ENCODE measurements at places on chromosomes 13 and 19. TPM values are rescaled to one million over a fixed set of nuclear protein-coding genes. Genes with fewer than 3 reads are reported as not detected.
A peak's percentile ranks its signal among the peaks of the same experiment; 100 is the strongest.

ALKBH7 gene
- total RNA-seq, result 110 TPM

GRCh38 chr19:40907968-40908735, 26.1 kb upstream of the CYP2A7 start:
- peak; percentile 65 for DNase-seq

FAM124A gene
- total RNA-seq, result 2.1 TPM

GRCh38 chr19:46726551-46726950, 9.6 kb upstream of the PRKD2 start:
- DNase-seq, result no peak

DNA sequence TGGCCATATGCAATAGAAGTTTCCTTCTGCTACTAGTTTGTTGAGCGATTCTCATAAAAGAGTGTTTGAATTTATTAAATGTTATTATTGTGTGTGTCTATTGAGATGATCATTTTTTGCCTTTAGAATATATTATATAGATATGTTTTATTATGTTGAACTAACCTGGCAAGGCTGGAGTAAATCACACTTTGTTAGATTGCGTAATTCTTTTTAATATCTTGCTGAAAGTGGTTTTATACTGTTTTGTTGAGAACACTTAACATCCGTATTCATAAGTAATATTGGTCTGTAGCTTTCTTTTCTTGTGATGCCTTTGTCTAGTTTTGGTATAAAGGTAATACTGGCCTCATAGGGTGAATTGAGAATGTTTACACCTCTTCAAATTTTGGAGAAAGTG, 574.3 kb upstream of the PCDH20 start:
- no peak for DNase-seq

IFI30 gene
- 122 TPM for total RNA-seq

GRCh38 chr13:111503376-111503775, 182.9 kb downstream of the TEX29 start:
- no peak for DNase-seq

DNA sequence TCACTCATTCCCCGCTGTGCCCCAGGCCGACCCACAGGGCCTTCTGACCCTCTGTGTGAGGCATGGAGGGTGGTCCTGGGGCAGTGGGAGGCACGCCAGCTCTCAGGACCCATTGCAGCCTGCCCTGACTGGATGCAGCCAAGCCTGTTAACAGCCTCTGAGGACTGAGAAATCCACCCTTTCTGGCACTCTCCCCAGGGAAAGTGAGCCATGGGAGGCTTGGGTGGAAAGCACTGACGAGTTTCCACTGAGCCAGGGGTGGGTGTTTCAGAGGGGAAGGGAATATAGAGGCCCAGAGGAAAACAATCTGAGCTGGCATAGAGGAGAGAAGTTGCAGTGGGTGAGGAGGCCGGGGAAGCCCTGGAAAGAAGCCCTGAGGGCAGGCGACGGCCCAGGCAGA, 30.6 kb upstream of the SLC7A10 start:
- DNase-seq, result no peak

DNA sequence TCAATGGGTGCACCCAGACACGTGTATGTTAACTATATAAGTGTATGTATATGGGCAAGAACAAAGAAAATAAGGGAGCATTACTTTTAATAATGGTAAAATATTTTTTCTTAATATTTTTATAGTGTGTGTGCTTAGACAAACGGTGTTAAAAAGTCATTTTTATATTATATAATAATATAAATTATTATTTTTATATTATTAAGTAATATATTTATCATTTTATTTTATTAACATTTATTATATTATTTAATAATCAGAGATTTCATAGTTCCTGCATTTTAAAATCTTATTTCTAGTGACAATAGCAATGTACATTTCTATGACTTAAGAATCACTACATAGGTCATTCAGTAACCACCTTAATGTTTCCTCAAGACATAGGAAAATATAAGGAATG, 184.4 kb downstream of the SLITRK5 start:
- no peak for DNase-seq

GRCh38 chr13:20686863-20687579, 16.5 kb upstream of the IL17D start:
- no peak for DNase-seq

DNA sequence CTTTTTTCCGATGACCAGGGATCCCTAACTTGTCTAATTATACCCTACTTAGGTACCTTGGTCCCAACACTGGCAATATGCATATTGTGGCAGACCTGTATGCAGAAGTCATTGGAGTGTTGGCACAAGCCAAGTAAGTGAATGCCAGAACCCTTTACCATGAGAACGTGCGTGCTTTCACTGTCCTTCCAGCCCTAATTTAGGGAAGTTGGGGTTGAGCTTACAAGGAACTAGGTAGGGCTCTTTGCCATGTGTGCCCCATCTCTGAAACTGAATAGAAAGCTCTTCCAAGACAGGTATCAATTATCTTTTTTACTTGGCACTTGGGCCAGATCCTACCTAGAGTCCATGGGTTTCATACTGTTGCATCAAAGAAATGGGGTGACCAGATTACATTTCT, 93.2 kb downstream of the FRY start:
- DNase-seq, result no peak

GRCh38 chr19:15456871-15457700, 7.3 kb downstream of the RASAL3 start:
- no peak for DNase-seq

DNA sequence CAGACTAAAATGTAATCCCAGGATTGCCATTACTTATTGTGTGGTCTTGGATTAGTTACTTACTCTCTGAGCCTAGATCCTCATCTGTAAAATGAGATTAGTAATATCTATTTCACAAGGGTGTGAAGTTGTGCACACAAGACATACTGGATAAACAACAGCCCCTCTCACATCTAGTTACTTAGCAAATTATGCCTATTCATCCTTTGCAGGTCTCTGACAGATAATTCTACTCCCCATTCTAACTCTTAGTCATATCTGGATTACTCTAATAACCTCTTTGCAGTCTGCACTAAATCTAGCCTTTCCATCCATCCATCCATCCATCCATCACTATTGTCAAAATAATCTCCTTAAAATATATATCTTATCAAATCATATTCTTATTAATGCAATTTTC, 12.4 kb downstream of the MTRF1 start:
- DNase-seq, result no peak

GRCh38 chr13:30256713-30257467, 50.5 kb downstream of the KATNAL1 start:
- DNase-seq, result no peak

DNA sequence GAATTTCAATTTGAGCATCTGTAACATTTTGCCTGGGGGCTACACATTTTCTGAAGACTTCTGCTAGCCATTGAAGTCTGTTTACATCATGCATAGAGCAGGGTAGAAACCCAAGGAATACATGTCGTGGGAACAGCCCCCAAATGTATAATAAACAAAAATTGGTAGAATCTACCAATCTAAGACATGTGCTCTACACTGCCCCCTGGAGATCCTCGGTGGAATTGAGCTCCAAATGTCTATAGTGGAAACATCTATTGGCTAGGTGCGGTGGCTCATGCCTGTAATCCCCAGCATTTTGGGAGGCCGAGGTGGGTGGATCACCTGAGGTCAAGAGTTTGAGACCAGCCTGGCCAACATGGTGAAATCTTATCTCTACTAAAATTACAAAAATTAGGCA, 57.3 kb downstream of the MBD3L2B start:
- peak; percentile 41 for DNase-seq

GRCh38 chr19:51735759-51736449, 12.1 kb upstream of the HAS1 start:
- no peak for DNase-seq

- DNase-seq, result no peak
These were observed 75.1 kb upstream of the TSC22D1 start for GRCh38 chr13:44651209-44651608.

S1PR5 gene
- 0.31 TPM for total RNA-seq

DNA sequence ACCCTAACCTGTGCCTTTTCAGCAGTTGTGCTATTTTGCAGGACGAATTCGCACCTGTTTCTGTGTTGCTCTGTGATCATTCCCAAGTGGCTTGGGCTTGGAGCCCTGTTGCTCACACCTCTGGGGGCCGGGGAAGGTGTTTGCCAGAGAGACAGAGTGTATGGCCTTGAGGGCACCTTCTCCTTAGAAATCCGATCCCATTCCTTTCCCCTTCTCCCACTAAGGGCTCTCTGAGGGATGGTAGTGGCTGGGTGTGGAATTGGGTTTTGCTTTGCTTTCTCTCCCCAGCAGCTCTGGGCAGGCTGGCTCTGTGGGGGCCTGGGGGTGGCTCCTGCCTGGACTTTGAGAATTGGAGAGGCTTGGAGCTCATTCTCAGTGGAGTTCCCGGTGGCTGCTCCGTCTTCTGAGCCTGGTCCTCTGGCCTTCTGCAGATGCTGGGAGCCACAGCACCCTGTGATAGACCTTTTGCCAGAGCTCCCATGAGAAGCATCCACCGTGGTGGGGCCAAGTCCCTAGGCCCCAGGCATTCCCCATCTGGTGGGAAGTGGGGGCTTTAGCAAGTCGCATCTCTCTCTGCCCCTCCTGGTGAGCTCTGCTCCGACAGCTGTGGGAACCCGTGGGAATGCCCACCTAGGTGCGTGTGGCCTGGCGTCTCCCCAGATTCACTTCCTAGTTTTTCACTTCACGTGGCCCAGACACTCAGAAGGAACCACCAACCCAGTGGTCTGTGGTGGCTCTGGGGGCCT, 26.1 kb downstream of the ATP11A start:
- no peak for DNase-seq

GRCh38 chr13:48000559-48001113, 437 bp downstream of the SUCLA2 start:
- no peak for DNase-seq

GRCh38 chr13:97278435-97279411, 56.6 kb downstream of the MBNL2 start:
- DNase-seq, result no peak

OR10H1 gene
- total RNA-seq, result 0.07 TPM

DNA sequence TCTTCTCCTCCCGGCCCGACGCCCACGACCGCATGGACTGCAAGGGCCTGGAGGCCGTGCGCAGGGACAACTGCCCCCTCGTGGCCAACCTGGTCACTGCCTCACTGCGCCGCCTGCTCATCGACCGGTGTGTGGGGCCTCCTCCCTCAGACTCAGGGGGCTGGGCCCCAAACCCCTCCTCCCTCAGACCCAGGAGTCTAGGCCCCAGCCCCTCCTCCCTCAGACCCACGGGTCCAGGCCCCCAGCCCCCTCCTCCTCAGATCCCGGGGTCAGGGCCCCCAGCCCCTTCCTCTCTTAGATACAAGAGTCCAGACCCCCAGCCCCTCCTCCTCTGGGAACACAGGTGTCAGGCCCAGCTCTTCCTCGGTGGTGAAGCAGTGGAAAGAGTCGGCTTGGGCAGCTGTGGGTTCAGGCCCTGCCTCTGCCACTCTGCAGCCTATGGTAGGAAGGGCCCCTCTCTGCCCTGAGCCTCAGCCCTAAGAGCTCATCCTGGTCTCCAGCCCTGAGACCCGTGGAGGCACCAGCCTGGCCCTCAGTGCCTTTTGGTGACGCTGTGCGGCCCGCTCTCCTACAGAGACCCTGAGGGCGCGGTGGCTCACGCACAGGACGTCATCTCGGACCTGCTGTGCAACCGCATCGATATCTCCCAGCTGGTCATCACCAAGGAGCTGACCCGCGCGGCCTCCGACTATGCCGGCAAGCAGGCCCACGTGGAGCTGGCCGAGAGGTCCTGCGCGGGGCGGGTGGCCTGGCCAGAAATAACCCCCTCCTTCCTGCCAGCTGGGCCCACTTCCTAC, 3.7 kb upstream of the SPIB start:
- peak; percentile 87 for DNase-seq

DNA sequence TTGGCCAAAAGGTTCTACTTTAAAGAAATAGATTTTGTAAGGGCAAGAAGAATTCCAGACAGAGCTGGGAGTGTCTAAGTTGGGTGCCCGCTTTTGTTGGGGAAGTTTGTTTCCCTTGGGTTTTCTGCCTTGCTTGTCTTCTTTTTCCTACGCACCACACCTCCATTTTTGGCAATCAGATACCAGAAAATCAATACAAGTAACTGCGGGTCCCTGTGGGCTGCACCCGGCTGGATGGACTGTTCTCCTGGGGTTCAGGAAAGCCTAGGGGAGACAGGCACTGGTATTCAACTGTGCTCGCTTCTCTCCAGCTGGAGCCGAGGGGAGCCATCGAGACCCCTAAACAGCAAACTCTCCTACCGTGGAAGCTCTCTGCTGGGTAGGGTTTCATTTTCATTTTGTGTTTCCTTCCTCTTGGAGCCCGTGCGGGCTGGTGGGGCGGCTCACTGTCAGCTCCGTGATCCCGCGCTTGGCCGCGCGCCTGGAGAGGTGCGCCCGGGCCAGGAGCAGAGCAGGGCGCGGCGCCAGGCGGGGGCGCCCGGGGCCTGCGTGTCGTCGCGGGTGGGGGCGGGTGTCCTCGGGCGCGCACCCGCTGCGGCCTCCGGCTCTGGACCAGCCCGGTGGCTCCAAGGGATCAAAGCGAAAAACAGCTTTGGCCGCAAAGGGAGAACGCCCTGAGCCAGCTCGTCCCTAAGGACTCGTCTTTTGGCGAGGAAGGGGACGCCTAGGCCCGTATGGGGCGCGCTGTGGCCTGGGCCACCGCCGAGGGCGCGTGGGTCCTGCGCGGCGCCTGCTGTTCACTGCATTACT, 347.2 kb downstream of the ZNF536 start:
- DNase-seq, result no peak

CPB2 gene
- total RNA-seq, result not detected

- DNase-seq, result no peak
These were observed 1090.4 kb downstream of the PCDH9 start for GRCh38 chr13:66139701-66140100.

GRCh38 chr13:50682966-50683365, 160.5 kb downstream of the DLEU7 start:
- no peak for DNase-seq

METTL21C gene
- total RNA-seq, result not detected

GRCh38 chr13:108526286-108526685, 103.1 kb upstream of the MYO16 start:
- DNase-seq, result no peak

GRCh38 chr13:100356426-100356825, 232.2 kb downstream of the GGACT start:
- no peak for DNase-seq

DNA sequence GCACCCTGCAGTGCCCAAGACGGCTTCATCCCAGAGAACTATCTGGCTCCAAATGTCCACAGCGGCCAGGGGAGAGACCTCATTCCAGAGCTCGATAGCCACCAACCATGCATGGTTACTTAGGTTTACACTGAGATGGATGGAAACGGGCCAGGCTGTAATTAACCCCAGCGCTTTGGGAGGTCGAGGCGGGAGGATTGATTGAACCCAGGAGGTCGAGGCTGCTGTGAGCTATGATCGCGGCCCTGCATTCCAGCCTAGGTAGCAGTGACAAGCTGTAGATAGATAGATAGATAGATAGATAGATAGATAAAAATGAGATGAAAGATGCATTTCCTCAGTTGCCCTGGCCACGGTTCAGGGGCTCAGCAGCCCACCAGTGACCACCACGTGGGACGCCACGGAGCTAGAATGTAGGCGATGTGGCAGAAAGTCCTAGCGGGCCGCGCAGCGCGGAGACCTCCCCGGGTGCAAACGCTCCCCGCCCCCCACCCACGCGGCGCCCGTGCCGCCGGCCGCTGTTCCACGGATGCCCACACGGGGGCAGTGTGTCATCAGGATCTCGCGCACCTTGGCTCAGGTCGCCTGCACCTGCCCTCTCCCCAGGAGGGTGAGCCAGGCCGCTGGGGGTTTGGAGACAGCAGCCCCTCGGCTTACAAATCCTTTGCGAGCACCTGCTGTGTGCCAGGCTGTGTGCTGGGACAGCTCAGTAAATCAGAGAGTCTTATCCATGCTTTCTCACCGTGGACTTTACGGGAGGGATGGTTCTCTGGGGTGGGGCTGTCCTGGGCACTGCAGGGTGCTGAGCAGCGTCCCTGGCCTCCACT, 13.5 kb upstream of the TLE5 start:
- DNase-seq, result peak; percentile 67

FGF21 gene
- not detected for total RNA-seq

GRCh38 chr19:17358395-17358794, 18.7 kb downstream of the PLVAP start:
- DNase-seq, result no peak

KLF5 gene
- 401 TPM for total RNA-seq

HIF3A gene
- 19.0 TPM for total RNA-seq

All from mucosa of descending colon (tissue), 3 donors.